ENCODE measurements at places on chromosomes 4 and X.

- no peak for DNase-seq
Observed at GRCh38 chr4:80529026-80529425, 193.5 kb downstream of the CFAP299 start.

DNA sequence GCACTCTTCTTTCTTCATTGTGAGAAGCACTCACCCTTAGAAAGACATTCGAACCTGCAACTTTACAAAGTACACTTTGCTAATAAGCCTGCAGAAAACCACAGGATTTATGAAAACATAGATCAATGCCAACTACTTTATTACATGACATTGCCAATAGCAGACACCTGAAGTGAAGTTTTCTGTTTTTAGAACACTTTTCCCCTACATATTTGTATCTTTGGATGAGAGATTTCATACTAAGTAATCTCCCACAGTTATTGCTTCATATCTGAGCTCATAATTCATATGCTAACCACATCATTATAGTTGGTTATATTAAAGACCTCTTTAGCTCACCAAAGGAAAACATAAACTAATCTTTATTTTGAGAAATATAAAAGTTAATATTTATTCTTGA is 276.5 kb upstream of the CTSO start:
- DNase-seq, result no peak

- DNase-seq, result no peak
Observed at GRCh38 chrX:32280489-32280888, 930.9 kb downstream of the DMD start.

GRCh38 chr4:66062044-66062443 is 391.8 kb upstream of the EPHA5 start:
- DNase-seq, result no peak

- no peak for DNase-seq
Observed at GRCh38 chrX:139554376-139554775, 23.8 kb downstream of the F9 start.

- no peak for DNase-seq
Observed at GRCh38 chrX:75156531-75156945, 455 bp upstream of the ABCB7 start.

- DNase-seq, result no peak
Observed at GRCh38 chr4:48891028-48891619, 15.4 kb downstream of the OCIAD2 start.

- DNase-seq, result no peak
Observed at GRCh38 chr4:70714079-70714887, 7.5 kb upstream of the RUFY3 start.

- no peak for DNase-seq
Observed at GRCh38 chr4:87017580-87018342, 83.0 kb downstream of the AFF1 start.

DNA sequence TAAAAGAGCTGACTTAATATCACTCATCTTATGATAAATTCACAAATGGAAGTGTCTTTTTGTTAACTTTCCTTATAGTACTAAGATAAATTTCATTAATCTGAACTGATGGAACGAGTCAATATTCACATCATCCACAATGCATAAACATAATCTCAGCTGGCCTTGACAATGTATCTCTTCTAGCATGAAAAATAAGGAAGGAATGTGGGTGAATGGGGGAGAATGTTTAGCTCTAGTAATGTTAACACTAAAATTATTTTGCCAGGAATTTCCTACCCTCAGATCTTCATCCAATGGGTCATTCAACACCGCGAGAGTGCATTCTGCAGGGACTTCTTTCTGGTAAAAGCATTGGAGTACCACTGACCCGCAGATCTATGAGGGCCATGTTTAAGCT is 15.8 kb downstream of the TRPC3 start:
- DNase-seq, result no peak

DNA sequence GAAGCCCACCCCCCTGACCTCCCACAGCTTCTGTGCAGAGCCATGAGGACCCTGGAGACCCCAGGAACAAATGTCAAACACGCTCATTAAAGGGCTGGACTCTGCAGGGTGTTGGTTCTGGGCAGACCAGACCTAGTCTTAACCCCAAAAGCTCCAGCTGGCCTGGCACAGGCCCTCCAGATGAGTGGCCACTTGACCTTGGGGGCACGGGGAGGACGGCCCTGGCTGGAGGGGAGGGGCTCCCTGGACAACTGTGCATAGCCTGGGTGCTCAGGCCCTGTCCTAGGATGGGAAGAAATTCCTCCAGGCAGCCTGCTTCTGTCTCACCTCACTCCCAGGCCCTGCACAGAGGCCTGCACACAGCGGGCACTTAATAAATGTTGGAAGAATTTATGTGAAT is 9.4 kb downstream of the ADRA2C start:
- no peak for DNase-seq

- DNase-seq, result peak; percentile 71
Observed at GRCh38 chr4:1872870-1873269, 1.7 kb downstream of the NSD2 start.

DNA sequence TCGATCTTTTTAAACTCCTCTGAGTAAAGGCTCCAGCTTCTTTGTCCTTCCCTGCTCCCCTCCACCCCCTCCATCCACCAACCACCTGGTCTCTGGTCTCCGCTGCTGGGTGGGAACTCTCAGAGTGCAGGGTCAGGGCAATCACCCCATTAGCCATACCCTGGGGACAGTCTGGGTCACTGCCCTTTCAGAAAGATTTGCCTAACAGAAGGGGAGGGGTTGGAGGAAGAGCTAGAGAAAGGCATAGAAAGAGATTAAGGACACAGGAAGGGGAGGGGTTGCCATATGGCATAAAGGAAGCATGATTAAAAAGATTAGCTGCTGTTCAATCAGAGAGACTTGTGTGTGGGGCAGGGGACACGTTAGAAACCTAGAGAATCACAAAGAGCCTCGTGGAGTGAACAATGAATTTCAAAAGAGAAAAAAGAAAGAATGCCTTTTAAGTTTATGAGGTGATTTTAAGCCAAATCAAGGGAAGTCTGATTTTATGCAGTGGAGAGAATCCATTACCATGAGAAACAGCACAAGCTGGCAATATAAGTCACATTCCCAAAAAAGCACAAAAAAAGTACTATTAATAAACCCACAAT is 115.5 kb upstream of the ACSL4 start:
- no peak for DNase-seq

DNA sequence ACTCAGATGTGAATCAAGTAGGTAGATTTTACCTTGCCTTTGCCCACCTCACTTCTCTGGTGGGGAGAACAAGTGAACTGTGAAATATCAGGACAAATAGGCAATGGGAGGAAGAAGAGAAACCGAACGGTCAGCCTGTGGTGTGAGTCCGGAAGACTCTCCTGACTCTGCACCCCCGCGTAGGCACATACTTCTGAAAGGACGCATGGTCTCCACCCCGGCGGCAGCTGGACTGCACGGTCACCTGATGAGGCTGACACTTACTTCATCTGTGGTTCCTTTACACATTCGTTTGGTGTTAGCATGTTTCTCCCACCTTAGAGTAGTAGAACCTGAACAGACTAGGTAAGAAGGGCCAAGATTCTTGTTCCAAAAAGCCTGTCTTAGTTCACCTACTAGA is 58.4 kb downstream of the NELFA start:
- DNase-seq, result no peak

DNA sequence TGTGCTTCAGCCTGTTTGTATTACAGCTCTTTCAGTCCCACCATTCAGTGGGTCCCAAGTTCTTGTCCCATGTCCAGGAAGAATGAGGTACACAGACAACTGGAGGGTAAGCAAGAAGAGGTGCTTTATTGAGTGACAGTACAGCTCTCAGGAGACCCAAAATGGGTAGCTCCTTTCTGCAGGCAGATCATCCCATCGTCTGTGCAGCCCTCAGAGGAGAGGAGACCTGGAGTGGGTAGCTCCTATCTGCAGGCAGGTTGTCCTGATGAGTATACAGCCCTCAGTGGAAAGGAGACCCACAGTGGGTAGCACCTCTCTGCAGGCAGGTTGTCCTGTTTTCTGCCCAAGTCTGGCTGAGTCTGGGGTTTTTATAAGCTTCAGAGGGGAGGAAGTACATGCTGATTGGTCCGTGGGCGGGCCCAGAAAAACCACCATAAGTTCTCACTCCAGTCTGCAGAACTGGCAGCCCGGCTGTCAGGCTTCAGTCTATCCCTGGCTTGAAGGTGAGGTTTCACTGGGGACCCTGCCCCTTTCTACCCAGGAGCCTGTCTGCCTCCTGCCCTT is 18.0 kb downstream of the GRK4 start:
- no peak for DNase-seq

DNA sequence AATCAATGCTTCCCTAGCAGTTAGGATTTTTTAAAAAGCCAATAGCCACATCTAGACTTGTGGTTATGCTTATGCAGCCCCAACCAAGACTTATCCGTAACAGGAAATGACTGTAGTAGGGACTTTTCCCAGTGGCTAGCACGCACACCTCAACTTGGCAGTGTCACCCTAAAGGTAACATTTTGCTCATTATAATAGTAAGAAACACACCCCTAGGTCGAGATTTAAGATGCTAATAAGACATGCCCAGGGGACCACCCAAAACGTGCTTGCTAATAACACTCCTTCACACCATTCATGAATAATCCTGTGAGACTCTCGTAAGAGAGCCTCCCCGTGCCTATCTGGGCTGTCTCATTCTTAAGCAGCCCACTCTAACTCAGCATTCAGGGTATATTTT is 195.3 kb downstream of the CHIC1 start:
- no peak for DNase-seq

GRCh38 chrX:78886550-78886949 is 58.6 kb upstream of the P2RY10 start:
- no peak for DNase-seq

GRCh38 chr4:120916937-120917336 is 5.6 kb downstream of the PRDM5 start:
- no peak for DNase-seq

GRCh38 chr4:85233516-85233915 is 241.4 kb upstream of the ARHGAP24 start:
- DNase-seq, result no peak

DNA sequence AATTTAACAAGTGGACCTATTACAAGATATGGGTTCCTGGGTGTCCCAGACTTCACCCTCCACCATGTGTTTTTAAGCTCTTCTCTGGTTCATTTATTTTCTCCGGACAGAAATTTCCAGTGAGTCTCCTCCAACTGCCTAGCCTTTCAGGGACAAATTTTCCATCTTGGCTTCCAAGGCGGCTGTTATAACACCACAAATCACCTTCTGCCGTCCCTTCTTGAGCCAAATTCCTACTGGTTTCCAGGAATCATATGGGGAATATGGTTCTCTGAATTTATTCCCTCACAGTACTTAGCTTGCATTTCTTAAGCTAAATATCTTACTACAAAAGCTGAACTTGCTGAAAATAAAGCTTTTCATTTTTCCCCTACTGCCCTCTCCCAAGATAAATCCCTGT is 18.8 kb downstream of the NEXMIF start:
- no peak for DNase-seq

DNA sequence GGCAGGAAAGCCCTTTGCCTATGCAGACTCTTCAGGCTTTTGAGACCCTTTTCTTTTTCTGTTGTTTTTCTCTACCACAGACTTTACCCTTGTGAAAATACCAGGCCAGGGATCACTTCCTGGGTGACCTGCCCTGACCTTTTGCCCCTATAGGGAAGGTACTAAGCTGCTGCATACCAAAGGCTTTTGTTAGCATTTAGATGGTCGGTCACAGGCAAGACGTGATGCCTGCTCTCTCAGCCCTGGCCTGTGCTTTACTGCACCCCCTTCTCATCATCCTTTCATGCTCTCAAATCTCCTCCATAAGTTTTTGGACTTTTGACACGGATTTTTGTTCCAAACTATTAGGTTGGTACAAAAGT is 98.2 kb downstream of the ARHGAP10 start:
- DNase-seq, result no peak

DNA sequence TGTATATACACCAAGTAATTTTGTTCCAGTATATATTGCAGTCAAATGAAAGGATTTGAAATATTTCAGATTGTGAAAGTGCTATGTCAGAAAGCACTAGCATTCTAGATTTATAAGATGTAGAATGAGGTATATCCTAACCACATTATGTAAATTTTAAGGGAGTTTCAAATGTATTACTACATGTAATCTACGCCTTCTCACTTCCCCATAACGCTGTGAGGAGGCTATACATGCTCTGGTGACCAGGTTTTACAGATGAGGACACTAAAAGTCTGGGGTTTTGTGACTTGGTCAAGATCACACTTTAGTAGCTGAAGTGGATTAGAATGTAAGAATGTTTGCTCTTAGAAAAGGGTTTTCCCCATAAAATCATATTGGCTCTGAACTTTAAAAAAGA is 8.1 kb downstream of the ENPEP start:
- no peak for DNase-seq

DNA sequence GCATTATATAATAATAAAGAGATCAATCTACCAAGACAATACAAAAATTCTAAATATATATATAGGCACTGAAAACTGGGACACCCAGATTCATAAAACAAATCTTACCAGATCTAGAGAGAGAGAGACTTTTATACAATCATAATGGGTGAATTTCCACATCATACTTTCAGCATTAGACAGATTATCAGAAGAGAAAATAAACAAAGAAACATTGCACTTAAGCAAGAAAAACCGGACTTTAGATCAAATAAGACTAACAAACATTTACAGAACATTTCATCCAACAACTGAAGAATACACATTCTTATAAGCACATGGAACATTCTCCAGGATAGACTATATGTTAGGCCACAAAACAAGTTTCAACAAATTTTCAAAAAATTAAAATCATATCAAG is 245.1 kb downstream of the INPP4B start:
- no peak for DNase-seq

- no peak for DNase-seq
Observed at GRCh38 chr4:71765821-71766383, 18.0 kb downstream of the GC start.

Measured in activated CD8-positive, alpha-beta memory T cell treated with anti-CD3 and anti-CD28 coated beads, Interleukin-2, amount 10 ng/mL, durations not matched to agents 7 days and 5 days (primary cell).